ENCODE measurements at places on chromosomes 7 and 10. TPM values are rescaled to one million over a fixed set of nuclear protein-coding genes. Genes with fewer than 3 reads are reported as not detected.

SPACDR gene
- 0.61 TPM for polyA plus RNA-seq

RNF133 gene
- polyA plus RNA-seq, result 0.06 TPM

RET gene
- 0.29 TPM for polyA plus RNA-seq

FANK1 gene
- 0.53 TPM for polyA plus RNA-seq

TCAF2 gene
- 0.27 TPM for polyA plus RNA-seq

LLCFC1 gene
- not detected for polyA plus RNA-seq

GRCh38 chr10:33674491-33674890, 340.0 kb upstream of the NRP1 start:
- no peak for DNase-seq

DNA sequence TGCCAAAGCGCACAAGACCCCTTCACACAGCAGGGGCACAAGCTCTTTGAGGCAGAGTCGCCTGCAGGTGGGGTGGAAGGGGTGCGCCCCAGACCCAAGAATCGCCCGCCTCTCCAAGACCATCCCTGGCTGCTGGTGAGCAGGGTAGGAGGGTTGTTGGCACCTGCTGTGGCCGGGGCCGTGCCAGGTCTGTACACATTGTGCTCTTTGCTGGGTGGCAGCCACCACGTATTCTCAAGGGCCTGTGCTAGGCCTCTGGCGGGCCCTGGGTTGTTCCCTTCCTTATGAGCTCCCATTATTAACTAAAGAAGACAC, 84.4 kb downstream of the LHPP start:
- no peak for DNase-seq

DNA sequence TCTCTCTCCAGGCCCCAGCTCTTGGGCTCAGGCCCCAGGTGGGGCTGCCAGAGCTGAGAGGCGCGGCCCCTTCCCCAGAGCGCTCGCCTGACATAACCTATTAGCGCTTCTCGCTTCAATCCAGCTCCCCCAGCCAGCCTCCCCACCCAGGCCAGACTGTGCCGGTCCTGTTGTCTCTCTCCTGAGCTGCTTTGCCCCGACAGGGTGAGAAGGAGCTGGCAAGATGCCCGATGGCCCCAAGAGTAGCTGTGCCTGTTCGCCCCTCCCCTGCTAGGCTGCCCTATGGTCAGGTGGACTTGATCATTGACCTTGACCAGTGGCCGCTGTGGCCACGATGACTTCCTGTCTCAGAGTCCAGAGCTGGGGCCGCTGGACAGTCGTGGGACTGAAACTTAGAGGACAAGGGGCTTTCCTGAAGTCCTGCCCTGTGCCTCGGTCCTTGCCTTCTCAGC, 9.1 kb downstream of the TMEM270 start:
- no peak for DNase-seq

Data from heart left ventricle (tissue), 16 donors.